ENCODE measurements at places on chromosomes 5 and 9.

- DNase-seq, result no peak
Measured at GRCh38 chr5:138647261-138647788, 72.1 kb upstream of the HSPA9 start.

- DNase-seq, result no peak
Measured at GRCh38 chr9:71766663-71767062, 1.6 kb downstream of the CEMIP2 start.

DNA sequence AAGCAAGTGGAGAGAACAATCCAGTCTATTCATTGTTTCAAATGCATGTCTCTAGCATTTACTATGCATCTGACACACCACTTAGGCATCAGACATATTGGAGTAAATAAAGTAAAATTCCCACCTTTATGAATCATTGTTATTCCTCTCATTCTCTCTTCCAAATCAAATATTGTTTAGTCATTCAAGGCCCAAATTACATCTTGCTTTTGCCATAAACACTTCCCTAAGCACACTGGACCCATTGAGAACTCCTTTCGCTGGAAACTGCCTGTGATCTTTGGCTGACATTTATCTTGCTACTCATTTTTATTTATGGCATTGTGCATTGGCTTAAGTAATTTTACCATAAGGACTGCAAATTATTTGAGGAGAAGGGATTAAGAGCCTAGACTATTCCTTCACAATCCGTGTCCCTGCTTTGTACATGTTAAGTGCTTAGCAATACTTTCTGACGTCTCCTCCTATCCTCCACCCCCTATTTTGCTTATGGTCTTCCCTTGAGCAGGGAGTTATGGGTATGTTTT, 7.4 kb downstream of the C5orf46 start:
- DNase-seq, result no peak

- no peak for DNase-seq
Measured at GRCh38 chr5:1799110-1799601, 481 bp downstream of the MRPL36 start.

DNA sequence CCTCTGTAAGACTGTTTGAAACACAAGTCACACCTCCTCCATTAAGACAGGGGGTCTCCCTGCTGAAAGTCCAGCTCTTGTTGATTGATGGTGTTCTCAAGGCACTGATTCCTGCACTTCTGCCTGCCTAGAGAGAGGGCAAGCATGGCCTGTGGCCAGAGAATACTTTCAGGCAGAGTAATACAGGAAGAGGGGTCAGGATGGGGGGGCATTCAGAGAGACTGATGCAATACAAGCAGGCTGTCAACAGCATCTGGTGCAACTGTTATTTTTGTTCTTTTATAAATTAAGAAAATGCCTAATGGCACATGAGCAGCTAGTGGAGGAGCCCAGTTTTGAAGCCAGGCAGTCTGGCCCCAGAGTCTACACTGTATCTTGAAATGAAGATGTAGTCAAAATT, 302.2 kb downstream of the DIRAS2 start:
- DNase-seq, result no peak

GRCh38 chr5:78716206-78716605, 67.6 kb upstream of the LHFPL2 start:
- DNase-seq, result no peak

GRCh38 chr5:76893294-76893693, 43.5 kb downstream of the S100Z start:
- DNase-seq, result no peak

- no peak for DNase-seq
Measured at GRCh38 chr5:157473383-157474320, 13.6 kb downstream of the NIPAL4 start.

DNA sequence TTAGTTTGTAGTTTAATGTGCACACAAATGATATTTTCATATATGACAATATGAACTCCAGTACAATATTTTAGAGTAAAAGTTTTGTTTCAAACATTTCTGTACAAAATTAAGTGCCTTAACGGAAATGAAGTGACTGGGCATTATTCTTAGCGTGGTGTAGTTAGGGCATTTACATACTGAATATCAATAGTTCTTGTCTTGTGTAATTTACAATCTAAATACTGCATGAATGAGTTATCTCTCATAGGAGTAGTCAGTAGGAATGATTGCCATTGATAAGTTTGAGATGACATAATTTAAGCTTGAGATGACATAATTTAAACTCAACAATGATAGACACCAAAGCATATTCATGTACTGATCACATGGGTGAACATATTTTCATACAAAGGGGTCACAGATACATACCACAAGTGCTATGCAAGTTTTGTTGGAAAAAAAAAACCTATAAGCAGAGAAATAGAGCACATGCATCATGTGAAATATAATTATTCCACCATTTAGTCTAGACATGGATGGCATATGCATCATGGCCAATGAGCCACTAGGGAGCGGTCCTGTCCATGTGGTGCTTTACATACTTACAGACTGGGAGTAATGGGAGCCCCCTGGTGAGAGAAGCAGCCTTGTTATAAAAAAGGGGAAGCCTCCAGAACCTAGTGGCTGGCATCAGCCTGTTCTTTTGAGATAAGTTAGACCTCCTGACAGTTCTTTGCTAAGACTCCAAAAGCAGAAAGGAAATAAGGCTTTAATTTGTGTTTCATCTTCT, 1523.9 kb downstream of the MAT2B start:
- DNase-seq, result no peak

DNA sequence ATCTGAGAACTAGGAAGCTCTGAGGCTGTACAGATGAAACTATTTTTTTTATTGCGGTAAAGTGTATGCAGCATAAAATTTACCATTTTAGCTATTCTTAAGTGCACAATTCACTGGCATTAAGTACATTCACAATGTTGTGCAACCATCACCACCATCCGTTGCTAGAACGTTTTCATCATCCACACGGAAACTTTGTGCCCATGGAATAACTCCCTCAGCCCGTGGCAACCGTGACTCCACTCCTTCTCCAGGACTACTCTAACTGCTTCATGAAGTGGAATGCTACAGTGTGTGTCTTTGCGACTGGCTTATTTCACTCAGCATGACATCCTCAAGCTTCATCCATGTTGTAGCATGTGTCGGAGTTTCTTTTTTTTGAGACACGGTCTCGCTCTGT, 57.1 kb downstream of the COL23A1 start:
- DNase-seq, result no peak

DNA sequence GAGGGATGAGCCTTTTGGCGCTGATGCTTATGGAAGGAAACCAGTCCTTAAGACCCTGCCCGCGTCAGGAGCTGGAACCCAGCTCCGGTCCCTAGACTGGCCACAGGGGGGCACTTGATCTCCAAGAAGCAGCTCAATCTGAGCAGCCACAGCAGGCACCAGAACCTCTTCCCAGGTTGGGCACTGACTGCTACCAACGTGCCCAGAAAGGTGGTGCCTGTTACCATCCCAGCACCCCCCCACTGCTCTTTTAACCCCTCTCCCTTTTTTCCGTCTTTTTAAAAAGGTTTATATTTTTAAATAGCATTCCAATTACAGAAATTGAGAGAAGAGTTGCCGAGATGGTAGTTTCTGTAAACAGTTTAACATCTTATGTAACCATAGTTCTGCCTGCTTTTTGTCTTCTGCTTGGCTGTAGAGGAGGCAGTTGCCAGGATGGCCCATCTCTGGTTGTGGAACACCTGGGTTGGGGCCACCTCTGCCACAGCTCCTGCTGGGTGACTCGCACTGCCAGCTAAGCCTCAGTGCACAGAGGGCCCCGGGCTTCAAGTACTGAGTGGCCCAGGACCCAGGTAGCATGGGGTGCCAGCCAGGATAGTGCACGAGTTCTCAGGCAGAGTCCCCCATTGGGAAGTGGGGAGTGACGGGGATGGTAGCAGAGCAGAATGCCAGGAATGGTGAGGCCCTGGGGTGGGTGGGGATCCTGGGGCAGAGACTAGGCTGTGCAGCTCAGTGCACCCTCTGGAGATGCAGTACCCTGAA, 62.8 kb downstream of the PFDN1 start:
- DNase-seq, result no peak

- no peak for DNase-seq
Measured at GRCh38 chr5:149380466-149381121, 1.5 kb upstream of the IL17B start.

DNA sequence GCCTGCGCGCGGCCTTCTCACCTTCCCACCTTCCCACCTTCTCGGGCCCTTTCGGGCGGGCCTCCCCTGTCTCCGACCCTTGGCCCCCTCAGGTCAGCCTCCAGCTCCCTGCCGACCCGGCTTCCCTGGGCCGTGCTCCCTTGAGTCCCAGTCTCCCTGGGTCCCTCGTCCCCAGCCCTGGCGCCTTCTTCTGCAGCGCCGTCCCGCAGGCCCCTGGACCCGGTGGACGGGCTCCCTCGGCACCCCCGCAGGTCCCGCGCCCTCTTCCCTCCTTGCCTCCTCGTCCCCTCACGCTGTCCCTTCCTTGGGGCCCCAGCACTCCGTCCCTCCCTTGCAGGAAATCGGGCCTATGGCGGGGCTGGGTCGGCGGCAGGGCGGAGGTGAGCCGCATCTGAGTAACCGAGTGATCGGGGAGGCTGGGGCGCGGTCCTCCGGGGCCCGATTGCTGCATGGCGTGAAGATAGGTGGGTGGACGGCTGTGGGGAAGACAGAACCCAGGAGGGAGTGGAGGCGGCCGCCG, 7.6 kb downstream of the ARPC5L start:
- DNase-seq, result no peak

DNA sequence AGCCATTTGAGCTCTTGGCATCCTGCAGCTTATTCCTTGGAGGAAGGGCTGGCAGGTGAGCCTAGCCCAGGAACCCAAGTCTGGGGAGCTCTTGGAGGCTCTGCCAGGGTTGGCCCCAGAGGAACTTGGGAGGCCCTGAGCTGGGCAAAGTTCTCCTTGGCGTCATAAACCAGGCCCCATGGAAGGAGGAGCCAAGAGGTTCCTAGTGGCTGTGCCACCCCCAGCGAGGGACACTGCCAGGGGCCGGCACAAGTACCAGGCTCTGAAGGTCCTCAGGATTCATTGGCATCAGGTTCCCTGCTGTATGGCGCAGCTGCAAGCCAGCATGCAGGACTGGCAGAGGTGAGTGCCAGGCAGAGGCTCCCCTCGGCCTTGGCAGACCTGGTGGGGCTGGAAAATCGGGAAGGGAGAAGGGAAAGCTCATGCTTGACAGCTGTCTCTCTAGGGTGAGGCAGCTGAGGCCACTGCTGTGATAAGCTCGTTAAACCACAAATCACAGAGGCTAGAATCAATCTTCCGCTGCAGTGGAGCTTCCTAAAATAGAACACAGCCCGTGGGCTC, 54.6 kb upstream of the SYNPO start:
- no peak for DNase-seq

DNA sequence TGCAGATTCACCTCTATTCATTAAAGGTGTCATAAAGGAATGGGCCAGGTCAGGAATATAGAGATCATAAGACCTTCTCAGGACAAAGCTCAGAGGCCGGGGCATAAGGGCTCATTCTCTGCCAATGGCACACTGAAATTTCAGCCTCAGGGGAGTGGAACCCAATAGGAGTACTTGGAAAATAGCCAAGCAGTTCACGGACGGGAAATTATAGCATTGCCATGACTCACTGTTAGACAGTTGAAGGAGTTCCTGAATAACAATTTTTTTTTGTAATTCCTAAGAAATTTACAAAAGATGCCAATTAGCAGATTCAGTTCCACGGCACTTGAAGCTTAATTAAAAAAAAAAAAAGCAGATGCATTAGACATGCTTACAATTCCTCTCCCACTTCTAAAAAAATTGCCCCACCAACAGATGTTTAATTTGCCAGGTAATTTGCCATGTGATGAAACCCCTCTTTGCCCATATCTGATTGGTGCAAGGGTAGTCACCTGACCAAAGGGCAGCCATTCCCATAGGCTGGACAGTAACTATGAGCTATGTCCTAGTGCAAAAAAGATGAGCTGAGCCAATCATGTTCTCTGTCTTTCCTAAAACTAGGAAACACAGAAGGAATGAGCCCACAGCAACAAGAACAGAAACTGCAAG, 58.6 kb downstream of the PTCD2 start:
- no peak for DNase-seq

DNA sequence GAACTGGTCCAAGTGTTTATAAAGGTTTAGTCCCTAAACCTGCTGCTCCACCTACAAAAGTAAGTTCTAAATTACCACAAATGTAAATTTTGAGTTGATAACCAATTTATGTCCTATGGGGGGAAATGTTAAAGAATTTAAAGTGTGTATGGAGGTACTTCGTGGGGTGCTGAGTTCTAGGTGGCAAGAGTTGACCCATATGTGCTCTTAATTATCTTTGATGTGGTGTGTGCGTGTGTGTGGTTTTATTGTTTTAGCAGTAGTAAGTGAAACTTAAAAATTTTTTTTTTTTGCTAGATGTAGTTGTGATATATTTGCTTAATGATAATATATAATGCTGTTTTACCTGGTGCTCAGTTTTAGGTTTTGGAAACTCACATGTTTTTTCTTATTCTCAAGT, 72.6 kb downstream of the GPBP1 start:
- no peak for DNase-seq

GRCh38 chr5:111839438-111839837, 82.4 kb upstream of the NREP start:
- DNase-seq, result no peak
